Stimulated activated CD8-positive, alpha-beta memory T cell treated with anti-CD3 and anti-CD28 coated beads, Interleukin-12 subunit alpha, Interleukin-12 subunit beta, amount 100 ng/mL, for 1 hour (primary cell): ENCODE measurements at places on chromosomes 4 and X.

GRCh38 chr4:121191361-121191760 lies 27.2 kb upstream of the TNIP3 start:
- DNase-seq = no peak

DNA sequence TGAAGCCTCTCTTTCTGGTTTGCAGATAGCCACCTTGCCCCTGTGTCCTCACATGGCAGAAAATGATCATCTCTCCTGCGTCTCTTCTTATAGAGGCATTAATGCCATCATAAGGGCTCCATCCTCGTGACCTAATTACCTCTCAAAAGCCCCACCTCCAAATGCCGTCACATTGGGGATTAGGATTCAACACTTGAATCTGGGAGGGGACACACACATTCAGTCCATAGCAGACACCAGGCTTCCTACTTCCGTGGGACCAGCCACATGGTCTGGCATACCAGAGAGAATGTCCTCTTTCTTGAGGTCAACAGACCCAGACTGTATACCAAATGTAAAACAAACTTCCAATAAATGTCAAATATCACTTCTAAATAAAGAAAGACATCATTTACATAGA lies 82.3 kb upstream of the S100G start:
- DNase-seq = no peak

- no peak for DNase-seq
Measured at GRCh38 chr4:114780205-114780604, 181.6 kb downstream of the UGT8 start.

GRCh38 chrX:38206036-38206435 lies 14.6 kb downstream of the SRPX start:
- DNase-seq = no peak

DNA sequence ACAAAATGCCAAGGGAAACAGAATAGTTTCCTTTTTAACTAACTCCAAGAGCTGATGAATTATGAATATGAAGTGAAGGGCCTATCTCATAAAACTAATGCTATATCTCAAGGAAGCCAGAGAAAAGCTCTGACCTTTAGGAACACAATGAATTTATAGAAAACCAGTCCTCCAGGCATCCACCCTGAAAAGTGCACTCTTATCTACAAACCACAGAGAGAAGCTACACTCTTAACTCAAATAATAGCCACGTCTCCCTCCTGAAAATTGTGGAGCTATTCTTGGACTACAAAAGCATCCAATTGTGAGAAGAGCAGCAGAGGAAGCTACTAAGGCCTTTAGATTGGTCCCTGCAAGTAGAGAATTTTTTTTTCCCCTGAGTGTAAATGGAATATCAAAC lies 253.9 kb downstream of the IL15 start:
- no peak for DNase-seq

- no peak for DNase-seq
Measured at GRCh38 chr4:122584519-122584918, 36.3 kb downstream of the IL21 start.

DNA sequence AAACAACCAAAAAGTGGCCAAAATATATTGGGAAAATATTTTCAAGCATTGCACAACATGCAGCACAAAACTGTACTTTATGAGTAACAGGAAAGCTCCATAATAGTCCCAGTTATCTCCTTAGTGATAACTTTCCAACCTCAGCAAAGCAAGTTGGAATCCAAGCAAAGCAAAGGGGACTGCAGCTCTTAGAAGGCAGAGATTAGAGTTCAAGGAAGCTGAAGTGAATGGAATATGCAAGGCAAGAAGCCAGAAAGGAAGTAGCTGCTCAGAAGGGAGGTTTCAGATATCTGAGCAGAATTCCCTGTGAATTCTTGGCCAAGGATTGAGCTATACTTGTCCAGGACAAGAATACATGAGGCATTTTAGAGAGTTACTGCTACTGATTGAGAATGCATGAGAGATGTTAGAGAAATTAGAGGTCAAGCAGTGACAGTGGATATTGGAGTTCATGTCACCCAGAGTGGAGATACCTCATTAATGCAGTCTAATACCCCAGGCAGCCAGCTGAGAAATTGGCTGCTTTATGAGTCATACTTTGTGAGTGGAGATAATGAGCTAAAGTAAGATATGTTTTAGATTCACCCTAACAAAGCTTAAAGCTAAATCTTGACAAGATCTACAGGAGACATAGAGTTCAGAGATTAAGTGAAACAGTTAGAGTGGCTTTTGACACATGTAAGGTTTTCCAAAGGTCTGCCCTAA lies 102.8 kb downstream of the INPP4B start:
- DNase-seq = no peak

DNA sequence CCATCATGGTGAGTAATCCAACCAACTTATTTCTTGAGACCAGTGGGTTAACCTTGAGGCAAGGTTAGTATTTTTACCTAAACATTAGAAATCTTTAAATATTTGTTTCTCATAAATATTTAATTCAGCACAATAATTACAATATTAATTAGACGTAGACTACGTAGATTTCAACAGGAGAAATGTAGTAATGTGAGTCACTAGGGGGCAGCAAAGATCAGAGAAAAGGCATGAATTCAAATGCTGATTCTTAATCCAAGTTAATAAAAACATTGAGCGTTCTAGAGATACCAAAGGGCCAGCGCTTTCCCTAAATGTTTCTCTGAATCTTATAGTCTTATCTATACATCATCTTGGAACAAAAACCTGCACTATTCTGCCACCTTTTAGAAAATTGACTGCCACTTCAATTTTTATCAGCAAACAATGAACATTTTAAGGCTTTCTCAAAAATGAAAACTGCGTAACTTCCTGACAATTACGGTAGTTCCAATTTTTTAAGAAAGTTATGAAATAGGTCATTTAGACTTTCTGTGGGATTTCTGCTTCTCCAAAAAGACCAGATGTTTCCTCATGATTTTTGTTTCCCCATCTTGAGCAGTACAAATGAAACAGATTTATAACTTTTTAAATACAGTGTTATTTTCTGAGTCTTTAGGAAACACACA lies 180.7 kb downstream of the GASK1B start:
- no peak for DNase-seq

- DNase-seq = no peak
Measured at GRCh38 chr4:133096972-133097371, 52.1 kb upstream of the PCDH10 start.

DNA sequence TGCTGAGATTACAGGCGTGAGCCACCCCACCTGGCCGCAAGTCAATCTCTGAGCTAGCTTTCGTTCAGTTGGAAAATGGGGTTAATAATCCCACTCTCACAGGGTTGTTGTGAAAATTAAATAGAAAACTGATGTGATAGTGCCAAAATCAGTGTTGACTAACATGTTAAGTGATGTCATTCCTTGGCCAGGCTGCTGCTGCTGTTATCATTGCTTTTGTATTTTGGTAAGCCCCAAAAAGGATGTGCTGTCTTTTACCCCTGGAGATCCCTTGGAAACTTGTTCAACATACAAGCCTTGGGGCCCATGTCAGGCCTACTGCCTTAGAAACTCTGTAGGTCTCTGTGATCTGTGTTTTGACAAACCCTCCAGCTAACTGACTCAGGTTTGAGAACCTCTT lies 106.3 kb downstream of the AFF1 start:
- no peak for DNase-seq

DNA sequence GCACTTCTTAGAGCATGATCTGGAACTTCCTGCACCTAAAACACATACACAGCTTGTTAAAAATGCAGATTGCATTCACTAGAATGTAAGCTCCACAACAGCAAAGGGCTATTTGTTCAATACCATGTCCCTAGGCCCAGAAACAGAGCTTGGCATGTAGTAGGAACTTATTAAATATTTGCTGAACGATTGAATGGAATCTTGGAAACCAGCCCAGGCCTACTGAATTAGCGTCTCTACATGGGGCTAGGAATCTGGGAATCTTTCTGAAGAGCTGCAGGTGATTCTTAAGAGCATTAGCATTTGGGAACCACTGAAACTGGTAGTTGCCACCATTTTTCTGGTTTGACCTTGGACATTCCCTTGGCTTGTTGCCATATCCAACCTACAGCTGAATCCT lies 234.1 kb downstream of the STIM2 start:
- DNase-seq = no peak

DNA sequence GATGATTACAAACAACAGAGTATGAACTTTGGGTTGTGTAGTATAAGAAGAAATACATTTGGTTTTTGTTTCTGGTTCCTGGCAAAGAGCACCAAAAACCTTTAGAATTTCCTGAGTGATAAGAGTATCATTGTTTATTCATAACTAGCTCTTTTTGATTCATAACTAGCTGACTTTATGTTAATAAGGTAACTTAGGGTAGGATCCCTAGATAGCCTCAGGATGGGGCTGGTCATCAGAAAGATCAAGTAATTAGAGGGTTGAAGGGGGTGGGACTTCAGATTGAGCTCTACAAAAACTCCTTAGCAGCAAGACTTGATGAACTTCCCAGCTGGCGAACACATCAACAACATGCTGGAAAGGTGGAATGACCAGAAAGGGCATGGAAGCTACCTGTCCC lies 166.5 kb downstream of the SCFD2 start:
- no peak for DNase-seq

- no peak for DNase-seq
Measured at GRCh38 chr4:113639326-113639725, 122.2 kb downstream of the CAMK2D start.

DNA sequence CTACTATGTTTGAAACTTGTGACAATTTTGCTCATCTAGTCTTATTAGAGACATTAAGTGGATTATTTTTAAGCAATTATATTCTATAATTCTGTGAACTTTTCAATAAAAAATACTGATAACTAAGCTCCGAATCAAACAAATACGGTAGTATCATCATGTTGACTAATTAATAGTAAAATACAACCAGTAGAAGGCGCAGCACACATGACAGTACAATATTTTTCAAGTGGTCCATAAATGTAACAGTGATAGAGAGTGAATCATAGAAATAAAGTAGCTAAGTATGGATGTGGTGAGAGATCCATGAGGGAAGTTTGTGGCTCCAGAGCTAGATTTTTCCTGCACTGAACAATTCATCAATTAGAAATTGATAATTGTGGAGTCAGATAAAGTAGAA lies 666.2 kb downstream of the KCTD8 start:
- no peak for DNase-seq

DNA sequence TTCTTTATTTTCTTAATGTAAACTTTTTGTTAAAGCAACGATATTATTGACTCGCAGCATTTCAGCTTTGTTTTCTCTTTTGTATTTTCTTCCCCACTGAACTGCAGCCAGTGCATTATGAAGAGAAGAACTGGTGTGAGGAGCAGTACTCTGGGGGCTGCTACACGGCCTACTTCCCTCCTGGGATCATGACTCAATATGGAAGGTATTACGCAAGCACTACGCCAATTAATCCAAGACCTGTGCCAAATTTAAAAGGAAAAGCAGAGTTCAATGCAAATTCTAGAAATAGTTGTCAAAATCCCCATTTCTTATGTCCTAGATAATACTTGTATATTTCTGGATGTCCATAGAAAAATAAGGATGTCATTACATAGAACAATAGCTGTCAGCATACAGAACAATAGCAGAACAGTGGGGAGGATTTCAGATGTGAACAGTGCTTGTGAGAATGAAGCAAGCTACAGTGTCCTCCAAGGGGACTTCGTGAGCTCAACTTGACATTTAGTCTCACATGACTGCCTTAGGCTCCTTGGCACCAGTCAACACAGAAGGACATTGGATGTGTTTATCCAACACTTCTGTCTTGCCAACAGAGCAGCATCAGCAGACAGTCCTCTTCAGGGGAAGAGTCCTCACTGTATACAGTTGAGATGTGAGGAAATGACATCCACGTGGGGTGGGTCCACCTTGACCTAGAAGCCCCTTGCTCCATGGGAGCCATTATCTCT lies 85.9 kb downstream of the MAOA start:
- no peak for DNase-seq

DNA sequence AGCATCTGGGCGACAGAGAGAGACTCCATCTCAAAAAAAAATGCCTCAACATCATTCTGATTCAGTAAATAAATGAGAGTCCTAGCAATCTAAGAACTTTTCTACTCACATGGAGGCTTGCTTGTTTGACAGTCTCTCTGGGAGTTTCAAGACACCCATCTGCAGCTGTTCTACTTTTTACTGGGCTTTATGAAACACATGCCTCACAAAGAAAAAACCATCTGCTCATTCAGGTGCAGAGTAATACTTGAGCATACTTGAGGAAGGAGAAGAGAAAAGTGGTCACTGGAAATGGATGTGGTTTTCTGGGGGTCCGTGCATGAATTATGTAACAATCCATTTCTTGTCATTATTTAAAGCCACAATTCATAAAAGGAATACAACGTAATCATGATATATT lies 87.1 kb upstream of the DDX53 start:
- DNase-seq = no peak

GRCh38 chr4:105246712-105247111 lies 100.0 kb downstream of the TET2 start:
- no peak for DNase-seq

GRCh38 chr4:184706453-184706852 lies 27.4 kb downstream of the CENPU start:
- no peak for DNase-seq

DNA sequence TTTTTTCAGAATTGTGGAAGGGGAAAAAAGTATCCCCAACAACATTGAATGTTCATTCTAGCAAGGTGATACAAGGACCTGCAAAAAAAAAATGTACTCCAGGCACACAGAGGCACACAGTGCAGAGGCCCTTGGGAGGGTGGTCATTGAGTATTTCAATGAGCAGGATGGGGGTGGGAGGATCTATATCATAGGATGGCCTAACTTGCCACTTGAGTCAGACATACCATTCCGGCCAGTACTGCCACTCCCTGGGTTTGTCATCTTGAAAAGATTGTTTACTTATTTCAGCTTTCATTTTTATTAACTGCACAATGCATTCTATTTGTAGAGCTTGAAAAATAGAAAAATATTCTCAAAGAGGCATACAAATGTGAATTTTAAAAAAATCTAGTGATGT lies 18.7 kb downstream of the ZNF595 start:
- no peak for DNase-seq

DNA sequence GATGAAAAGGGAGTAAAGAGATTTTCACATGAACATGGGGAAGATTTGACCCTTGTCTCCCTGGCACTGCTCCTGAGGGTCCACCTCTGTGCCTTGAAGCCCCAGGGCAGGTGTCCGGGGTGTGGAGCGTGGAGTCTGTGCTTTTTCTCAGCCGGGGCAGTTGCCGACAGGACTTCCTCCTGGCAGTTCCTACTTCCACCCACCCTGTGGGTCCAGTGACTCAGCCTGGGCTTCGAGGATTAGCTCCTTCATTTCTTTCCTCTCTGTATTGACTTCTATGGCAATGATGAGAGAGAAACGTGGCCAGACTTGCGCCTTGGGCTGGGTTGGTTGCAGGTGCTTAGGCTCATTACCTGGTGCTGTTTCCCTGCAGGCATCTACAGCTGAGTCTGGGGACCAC lies 35.9 kb upstream of the CLCN4 start:
- no peak for DNase-seq

DNA sequence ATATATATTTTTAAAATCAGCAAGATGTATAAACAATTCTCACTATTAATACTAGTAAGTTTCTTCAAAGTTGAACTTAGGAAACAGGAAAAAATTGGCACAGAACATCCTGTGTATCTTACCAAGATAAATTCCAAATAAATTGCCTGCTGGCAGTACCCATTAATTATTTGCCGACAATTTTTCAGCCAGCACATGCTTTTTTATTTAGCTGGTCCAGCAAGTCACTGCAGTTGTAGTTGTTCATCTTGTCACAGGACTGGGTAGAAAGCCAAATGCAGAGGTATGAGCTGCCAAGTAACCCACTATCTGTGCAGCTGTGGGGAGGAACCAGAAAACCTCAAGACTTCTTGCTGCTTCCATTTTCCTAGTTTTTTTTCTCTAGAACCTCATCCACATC lies 113.4 kb downstream of the PACRGL start:
- DNase-seq = no peak
